ENCODE measurements at places on chromosomes 5 and 9.

DNA sequence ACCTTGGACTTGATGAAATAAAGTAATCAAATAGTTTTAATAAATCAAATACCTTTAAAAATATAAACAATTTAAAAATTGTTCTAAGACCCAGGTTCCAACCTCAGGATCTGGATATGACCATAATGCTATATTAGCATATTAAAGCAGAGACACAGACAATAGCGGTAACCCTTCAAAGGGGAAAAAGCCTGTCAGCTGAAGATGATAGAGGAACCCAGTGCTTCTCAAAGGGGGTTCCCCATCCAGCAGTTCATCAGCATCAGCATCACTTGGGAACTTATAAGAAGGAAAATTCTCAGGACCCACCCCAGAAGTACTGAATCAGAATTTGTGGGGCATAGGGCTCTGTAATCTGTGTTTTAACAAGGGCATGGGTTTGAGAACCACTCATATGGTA lies 519.6 kb downstream of the RAB3C start:
- DNase-seq: no peak

DNA sequence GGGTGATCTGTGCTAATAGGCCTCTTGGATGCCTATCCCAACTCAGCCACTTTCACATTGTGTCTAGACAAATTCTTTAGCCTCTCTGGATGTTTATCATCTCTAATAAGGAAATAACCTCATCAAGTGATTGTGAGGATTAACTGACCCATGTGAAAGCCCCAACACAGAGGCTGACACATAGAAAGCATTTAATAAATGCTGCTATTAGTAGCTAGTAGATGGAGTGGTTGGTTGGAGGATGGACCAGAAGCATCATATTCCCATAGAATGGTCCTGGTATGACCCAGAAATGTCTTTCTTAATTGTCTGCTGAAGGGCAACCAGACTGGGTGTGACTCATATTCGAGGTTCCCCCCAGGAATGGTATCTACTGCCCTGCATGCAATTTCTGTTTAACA lies 124.4 kb downstream of the PIK3R1 start:
- peak; percentile 78 for DNase-seq

- DNase-seq: no peak
Measured at GRCh38 chr5:53971131-53971530, 339.2 kb downstream of the ARL15 start.

GRCh38 chr5:169216866-169217265 lies 84.1 kb downstream of the SLIT3 start:
- no peak for DNase-seq

DNA sequence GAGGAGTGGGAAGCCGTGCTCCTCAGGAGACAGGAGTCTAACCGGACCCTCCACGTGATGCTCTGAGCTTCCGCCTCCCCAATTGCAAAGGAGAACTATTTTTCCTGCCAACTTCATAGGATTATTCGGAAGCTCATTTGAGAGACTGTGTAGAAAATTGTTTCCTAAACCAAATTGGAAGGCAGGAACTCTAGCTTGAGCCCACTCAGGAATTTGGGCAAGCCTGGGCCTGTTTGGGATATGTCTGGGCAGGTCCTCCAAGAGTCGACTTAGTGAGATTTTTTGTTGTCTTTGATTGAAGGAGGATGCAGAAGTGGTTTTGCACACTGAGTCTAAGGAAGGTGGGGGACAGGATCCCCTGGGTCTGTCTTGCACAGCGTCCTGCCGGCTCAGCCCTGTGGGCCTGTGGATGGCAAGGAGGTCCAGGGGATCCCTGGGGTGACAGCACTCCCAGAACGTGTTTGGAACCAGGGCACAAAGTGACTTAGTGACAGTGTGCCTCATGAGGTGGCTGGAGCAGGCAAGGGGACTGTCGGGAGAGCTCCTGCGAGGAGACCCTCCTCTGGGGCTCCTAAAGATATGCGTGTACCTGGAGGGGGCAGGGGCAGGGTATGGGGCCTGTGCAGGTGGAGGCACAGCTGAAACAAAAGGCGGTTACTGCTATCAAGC lies 283.3 kb downstream of the NSG2 start:
- no peak for DNase-seq

GRCh38 chr9:94631599-94631998 lies 7.7 kb downstream of the FBP1 start:
- DNase-seq: no peak

GRCh38 chr5:115601701-115602590 lies at the start of gene TICAM2:
Gene TICAM2, minus strand, starts transcription at chr5:115602479. Its CDS starts 21,223 bp downstream, at chr5:115581256.
- DNase-seq: peak; percentile 60

- no peak for DNase-seq
Measured at GRCh38 chr9:19022206-19022605, 10.8 kb downstream of the SAXO1 start.

- DNase-seq: no peak
Measured at GRCh38 chr5:51227963-51228470, 155.2 kb upstream of the ISL1 start.

GRCh38 chr9:70603020-70603411 lies 188.6 kb upstream of the KLF9 start:
- no peak for DNase-seq

DNA sequence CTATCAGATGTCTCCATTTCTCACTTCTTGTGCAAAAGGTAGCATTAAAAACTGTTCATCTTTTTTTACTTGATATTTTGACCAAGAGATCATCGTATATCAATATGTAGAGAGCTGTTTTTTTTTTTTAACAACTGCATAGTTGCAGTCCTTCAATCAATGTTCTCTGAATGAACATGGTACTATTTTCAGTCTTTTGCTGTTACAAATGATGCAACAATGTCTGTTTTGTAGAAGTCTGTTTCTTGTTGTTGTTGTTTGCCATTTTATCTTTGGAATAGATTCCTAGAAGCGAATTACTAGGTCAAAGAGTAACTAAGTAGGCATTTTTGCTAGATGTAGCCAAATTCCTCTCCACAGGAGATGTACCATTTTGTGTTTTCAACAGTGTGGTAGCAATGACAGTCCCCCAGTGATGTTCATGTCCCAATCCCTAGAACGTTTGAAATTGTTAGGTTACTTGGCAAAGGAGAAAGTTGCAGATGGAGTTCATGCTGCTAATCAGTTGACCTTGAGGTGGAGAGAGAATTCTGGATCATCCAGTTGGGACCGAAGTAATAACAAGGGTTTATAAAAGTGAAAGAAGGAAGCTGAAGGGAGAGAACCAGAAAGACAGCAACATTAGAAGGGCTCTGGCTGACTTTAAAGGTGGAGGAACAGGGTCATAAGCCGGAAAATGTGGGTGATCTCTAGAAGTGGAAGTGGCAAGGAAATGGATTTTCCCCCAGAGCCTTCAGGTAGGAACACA lies 6.3 kb downstream of the MTREX start:
- DNase-seq: no peak

DNA sequence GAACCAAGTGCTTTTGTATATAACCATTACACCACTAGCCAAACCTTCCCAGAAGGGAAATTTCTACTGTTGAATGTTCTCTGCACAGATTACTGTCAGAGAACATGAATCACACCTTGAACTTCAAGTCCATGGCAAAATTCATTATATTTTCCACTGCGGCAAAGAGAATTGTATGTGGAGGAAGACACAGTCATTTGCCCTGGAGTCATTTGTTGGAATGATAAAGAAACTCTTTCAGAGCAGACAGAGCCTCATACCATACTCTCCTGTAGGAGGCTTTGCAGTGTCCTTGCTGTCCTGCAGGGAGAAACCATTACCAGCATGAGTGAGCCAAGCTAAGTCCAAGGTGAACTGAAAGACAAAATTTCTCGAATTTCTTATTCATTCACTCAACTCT lies 369.0 kb downstream of the ARHGEF28 start:
- no peak for DNase-seq

DNA sequence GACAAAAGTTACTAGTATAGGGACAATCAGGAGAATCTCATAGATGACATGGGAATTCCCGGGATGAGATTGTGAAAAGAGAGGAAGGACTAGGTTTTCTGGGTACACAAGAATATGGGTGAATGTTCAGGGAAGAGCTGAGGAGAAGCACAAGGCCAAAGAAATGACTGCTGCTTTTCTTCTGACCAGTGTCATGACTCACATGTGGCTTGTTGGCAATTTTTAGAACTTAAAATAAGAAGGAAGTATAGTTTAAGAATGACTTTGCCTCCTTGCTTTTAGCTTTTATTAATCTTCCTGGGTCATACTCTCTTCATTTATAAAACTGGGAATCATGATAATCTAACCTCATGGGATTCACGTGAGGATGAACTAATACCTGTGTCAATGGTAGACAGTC lies 652.4 kb upstream of the MEF2C start:
- DNase-seq: no peak

GRCh38 chr5:147348451-147348850 lies 113.6 kb downstream of the STK32A start:
- no peak for DNase-seq

- no peak for DNase-seq
Measured at GRCh38 chr5:173303878-173304590, 24.2 kb downstream of the STC2 start.

- no peak for DNase-seq
Measured at GRCh38 chr9:20361656-20362570, 260.4 kb downstream of the MLLT3 start.

DNA sequence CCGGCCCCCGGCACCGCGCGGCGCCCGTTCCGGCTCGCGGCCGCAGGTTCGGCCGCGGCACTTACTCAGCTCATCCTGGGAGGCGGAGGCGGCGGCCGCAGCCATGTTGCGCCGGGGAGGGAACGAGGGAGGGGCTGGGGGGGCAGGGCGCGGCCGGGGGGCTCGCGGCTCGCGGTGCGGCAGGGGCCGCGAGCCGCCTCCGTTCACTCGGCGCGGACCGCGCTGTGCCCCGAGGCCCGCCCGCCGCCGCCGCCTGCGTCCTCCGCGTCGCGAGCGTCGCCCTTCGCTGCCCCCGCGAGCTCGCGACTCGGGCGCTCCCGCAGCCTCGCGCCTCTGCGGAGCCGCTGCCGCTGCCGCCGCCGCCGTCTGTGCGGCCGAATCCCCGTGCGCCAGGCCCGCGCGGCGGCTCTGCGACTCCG lies 735 bp downstream of the ECPAS start:
- DNase-seq: no peak

- no peak for DNase-seq
Measured at GRCh38 chr9:378263-378662, 163.6 kb downstream of the DOCK8 start.

DNA sequence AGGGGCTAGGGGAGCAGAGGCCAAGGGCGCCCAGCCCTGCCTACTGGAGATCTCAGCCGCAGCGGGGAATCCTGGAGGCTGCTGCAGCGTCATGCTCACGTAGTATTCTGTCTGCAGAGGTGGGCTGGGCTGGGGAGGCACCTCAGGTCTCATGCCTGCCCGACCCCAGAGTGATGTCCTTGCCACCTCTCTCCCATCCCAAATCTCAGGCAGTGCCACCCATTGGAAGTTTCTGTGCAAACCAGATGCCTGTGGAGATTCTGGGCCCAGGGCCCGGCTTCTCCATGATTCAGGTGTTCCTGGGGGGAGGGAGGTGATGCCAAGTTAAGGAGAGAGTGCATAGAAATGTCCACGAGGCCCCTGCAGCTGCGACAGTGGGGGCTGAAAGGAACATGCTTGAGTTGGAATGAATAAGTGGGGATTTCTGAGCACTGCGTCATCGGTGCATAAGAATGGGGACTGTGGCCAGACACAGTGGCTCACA lies 72.0 kb downstream of the ANKRD33B start:
- no peak for DNase-seq

- DNase-seq: no peak
Measured at GRCh38 chr9:107938801-107939386, 449.3 kb upstream of the KLF4 start.

DNA sequence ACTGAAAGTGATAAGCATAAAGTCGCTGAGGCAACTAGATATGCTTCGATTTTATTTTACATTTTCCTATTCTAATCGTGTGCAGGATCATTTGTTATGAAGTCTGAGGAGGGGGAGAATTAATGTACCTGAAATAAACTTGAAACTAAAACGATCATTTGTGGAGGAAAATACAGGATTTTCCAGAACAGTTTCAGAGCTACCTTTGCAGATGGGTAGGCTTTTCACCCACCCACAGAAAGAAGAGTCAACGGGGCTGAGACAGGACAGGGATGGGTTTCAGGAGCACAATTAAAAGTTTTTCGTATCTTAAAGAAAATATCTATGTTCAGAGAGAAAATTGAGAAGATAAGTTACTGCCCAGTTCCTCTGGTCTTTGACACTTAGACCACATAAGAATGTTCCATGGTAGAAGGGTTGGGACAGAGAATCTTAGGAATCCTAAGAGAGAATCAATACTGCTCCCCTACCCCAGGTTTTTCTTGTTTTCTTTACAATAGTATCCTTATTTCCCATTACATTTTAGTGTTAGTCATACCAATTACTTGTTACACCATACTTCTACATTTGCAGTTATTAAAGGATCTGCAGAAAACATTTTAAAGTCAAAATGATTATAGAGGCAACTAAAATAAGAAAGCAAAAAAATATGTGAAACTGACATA lies 211.4 kb downstream of the DEPDC1B start:
- DNase-seq: no peak

- DNase-seq: no peak
Measured at GRCh38 chr5:13540168-13540750, 404.2 kb downstream of the DNAH5 start.

DNA sequence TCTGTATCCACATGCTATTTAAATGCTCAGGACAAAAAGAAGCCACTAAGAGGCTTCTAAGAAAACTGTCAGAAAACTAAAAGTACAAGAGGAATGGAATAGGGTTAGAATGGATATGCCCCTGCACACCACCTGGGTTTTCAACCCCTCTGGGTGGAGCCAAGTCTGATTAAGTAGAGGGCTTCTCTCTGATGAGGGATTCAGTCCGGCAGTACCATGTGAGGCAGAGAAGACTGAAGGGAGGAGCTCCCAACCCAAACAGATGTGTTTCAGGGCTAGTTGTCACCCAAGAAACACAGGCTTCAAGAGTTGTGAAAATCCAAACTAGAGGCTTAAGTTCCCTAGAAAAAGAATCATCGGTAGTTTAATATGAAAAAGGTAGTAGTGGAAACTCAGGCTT lies 12.5 kb downstream of the NREP start:
- no peak for DNase-seq

- DNase-seq: no peak
Measured at GRCh38 chr5:126122942-126123341, 300.3 kb upstream of the GRAMD2B start.

- peak; percentile 73 for DNase-seq
Measured at GRCh38 chr9:86977205-86977835, 30.0 kb upstream of the GAS1 start.

GRCh38 chr5:100832252-100833230 lies 70.5 kb downstream of the ST8SIA4 start:
- DNase-seq: no peak

GRCh38 chr9:100030548-100030947 lies 68.3 kb downstream of the ERP44 start:
- DNase-seq: no peak

- no peak for DNase-seq
Measured at GRCh38 chr9:125180876-125181275, 8.7 kb downstream of the PPP6C start.

- no peak for DNase-seq
Measured at GRCh38 chr9:86763791-86764190, 183.5 kb downstream of the GAS1 start.

GRCh38 chr5:122180863-122181548 lies 51.7 kb downstream of the ZNF474 start:
- peak; percentile 93 for DNase-seq
